ENCODE measurements at places on chromosomes 11 and 22.

- H3K4me3 ChIP-seq: no peak overlapping the region
- H3K4me1 ChIP-seq: no peaks in the 10 kb centered on the region
- no peak overlapping the region for H3K27ac ChIP-seq
These were observed 74.2 kb downstream of the SWAP70 start for GRCh38 chr11:9738116-9738515.

GRCh38 chr11:113311536-113311935 lies 2.8 kb upstream of the TTC12 start:
- no peaks in the 10 kb centered on the region for H3K36me3 ChIP-seq
- H3K27ac ChIP-seq: no peak overlapping the region
- peaks cover 49% of the 10 kb centered on the region for H3K27me3 ChIP-seq
- no peak for DNase-seq
- H3K4me1 ChIP-seq: no peaks in the 10 kb centered on the region

DNA sequence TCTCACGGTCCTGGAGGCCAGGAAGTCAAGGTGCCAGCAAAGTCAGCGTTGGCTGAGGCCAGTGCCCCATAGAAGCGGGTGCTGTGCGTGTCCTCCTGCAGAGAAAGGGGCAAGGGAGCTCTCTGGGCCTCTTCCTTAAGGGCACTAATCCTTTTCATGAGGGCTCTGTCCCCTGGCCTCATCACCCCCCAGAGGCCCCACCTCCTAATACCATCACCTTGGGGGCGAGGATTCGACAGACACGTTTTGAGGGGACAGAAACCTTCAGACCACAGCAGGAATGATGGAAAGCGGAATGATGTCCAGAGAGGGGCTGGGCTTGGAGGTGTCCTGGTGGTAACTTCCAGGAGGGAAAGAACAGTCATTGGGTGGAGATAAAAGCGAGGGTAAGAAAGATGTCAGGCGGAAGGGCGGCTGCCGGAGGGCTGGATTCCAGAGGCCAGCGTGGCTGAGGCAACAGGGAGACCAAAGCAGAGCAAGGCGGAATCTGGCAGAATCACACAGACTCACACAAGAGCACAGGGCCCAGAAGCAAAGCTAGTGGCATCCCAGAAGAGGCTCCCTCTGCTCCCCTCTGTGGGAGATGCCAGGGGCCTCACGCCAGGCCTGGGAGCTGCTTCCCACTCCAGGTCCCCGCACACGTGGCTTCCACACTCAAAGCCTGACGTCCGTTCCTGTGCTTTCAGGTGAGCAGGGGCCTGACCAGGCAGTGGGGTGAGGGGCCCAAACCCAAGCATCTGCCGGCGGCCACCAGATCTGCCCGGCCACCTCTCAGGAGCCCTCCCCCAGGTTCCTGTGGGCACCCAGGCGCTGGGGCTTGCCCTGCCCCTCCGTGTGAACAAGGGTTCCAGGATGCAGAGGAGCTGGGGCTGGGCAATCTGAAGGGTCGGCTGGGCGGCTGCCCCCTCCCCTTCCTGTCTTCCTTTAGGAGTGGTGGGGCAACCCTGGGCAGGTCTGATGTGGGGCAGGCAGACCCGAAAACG lies 784.5 kb downstream of the BRD1 start:
- no peaks in the 10 kb centered on the region for H3K36me3 ChIP-seq
- H3K27me3 ChIP-seq: no peaks in the 10 kb centered on the region
- H3K4me3 ChIP-seq: no peak overlapping the region
- H3K4me1 ChIP-seq: peaks cover 4% of the 10 kb centered on the region
- no peak overlapping the region for H3K27ac ChIP-seq
- DNase-seq: no peak

DNA sequence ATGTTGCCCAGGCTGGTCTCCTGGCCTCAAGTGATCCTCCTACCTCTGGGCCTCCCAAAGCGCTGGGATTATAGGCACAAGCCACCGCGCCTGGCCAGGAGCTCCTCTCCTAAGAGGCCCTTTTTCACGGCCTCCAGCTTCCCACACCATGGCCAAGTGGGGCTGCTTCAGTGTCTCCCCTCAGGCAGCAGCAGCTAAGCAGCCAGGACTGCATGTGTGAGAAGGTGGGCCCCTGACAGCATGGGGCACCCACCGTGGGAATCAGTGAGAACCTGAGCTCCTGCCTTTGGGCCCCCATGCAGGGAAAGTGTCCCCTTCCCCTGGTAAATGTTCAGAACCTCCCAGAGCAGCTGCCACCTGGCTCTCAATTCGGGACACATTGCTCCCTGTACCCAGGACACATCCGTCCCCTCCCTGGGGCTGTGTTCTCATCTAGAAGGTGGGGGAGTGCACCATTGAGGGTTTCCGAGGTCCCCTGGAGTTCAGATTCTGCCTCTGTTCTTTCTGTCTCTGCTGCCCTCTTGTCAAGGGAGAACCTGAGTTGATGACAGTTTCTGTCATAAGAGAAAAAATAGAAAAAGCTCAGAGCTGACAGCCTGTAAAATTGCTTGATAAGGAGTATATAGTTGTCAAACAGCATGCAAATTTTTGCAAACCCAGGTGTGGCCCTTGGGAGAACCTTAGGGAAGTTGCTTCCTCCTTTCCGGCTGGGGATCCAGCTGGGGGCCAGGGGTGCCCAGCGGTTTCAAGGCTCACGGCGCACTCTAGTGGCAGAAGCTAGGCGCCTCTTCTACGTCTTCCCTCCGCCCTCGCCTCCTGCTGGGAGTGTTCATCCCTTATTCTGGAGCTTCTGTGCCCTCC lies 29.7 kb downstream of the FAM83F start:
- no peak overlapping the region for H3K27ac ChIP-seq
- peak; percentile 67 for DNase-seq
- peaks cover 36% of the 10 kb centered on the region for H3K27me3 ChIP-seq
- no peak overlapping the region for H3K4me3 ChIP-seq

GRCh38 chr11:61187505-61188130 lies 15.7 kb upstream of the PGA3 start:
- peak; percentile 84 for DNase-seq
- H3K36me3 ChIP-seq: no peaks in the 10 kb centered on the region
- H3K27ac ChIP-seq: no peak overlapping the region

DNA sequence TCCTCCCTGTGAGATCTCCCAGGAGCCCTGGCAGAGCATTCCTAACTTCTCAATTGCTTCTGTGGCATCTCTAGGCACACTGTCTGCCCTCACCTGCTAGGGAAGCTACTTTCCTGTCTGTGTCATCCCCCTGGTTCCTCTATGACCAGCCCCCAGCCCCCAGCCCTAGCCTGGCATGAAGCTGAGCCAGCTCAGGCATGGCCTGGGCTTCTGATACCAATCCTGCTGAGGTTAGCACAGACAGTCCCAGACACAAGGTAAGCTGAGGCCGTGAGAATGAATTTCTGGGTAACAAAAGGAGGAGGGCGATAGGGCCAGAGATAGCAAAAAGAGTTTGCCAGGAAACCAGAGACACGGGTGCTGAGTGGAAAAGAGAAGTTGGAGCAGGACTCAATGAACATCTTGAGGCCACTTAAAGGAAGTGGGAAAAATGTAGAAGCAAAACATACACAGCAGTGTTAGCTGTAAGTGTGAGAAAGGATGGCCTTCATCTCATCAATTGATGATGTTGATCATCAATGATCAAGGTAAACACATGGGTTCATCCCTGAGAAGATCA lies 87.6 kb upstream of the PICALM start:
- H3K4me3 ChIP-seq: no peak overlapping the region
- peaks cover 6% of the 10 kb centered on the region for H3K4me1 ChIP-seq
- no peaks in the 10 kb centered on the region for H3K27me3 ChIP-seq
